GM10248 (cell line): ENCODE measurements at places on chromosomes 16 and 17.

- DNase-seq: no peak
These were observed 9.8 kb upstream of the SOST start for GRCh38 chr17:43768382-43768781.

DNA sequence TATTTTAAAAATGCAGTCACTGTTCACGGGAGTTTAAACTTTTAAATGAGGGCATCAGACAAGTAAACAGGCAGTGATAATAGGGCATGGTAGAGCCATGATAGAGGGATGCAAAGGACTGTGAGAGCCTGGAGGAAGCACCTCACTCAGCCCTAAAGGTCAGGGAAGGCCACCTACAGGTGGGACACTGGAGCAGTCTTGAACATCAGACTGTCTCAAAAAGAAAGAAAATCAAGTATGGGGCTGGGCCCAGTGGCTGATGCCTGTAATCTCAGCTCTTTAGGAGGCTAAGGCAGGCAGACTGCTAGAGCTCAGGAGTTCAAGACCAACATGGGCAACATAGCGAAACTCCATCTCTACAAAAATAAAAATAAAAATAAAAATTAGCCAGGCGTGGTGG, 31.0 kb upstream of the DHRS7B start:
- DNase-seq: no peak

- peak; percentile 44 for DNase-seq
These were observed 47.8 kb downstream of the NFAT5 start for GRCh38 chr16:69613378-69614154.

GRCh38 chr16:57637965-57638364, 9.5 kb downstream of the ADGRG1 start:
- DNase-seq: no peak

GRCh38 chr16:81099958-81100357, 3.8 kb upstream of the GCSH start:
- DNase-seq: no peak

- DNase-seq: no peak
These were observed 10.8 kb downstream of the CPNE2 start for GRCh38 chr16:57102888-57103851.

DNA sequence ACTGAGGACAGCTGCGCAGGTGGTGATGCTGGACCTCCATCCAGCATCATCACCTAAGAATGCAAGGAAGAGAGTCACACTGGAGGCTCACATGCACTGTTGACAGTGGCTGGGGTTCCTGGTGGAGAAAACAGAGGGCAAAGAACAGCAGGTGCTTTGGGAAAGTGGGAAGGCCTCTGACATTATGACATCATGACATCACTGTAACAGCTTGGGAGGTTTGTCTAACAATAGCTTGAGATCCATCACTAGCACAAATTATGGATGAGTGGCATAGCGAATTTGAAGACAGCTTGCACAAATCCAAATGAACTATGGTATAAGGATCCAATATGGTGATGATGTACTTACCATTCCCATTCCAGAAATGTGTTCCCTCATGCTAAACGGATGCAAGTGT, 226.5 kb upstream of the MPHOSPH6 start:
- no peak for DNase-seq

DNA sequence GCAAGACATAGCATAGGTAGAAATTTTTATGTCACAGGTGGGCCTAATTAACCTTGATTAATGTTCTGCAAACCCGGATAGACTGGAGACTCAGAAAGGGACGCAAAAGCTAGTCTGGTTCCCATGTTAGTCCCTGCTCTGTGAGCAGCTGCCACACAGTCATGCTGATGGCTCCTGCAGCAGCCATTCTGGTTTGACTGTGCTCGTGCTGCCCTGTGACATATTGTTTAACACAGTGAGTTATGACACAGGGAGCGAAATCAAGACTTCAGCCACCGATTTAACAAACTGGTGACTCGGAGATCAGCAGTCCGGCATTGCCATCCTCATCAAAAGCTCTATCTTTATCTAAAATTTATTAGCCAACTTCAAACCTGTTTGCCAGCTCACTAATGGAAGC, 169.8 kb downstream of the WWOX start:
- DNase-seq: no peak

DNA sequence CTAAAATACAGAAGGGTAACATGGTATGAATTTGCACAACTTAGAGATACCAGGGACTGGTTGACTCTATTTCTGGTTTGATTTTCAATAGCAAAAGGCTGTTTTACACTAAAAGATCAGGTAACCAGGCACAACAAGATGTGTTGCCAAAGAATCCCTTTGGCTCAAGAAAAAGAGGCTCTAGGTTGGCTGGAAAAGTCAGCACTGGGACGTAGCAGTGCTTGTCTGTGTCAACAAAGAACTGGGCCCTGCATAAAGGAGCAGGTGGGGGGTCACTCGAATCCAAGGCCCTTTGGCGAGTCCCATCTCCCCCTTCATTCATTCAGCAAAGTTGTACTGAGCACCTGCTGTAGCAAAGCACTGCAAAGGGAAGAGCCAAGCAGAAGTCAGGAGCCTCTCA, 18.4 kb downstream of the SDR42E1 start:
- DNase-seq: no peak

GRCh38 chr16:79642652-79643051, 42.1 kb upstream of the MAF start:
- DNase-seq: no peak

- no peak for DNase-seq
These were observed 9.4 kb downstream of the SNX20 start for GRCh38 chr16:50671644-50672260.

DNA sequence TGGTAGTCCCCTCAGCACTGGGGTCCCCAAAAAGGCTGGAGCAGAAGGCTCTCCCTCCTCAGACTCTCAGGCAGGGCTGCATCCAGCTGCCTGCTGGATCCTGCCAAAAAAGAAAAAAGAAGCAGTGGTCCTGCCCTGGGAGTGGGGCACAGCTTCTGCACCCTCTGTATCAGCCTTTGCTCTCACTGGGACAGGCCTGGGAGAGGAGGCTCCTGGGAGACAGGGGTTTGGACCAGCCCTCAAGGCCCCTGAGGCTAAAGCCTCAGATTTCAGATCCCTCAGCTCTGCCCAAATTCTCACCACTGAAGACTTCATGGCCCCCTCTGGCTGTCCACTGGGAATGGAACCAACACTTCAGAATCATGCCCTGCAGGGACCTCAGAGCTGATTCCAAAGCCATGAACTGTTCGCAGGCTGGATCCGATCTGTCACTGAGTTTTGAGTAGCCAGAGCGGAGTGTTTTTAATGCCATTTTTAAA, 96.9 kb downstream of the C16orf78 start:
- no peak for DNase-seq

DNA sequence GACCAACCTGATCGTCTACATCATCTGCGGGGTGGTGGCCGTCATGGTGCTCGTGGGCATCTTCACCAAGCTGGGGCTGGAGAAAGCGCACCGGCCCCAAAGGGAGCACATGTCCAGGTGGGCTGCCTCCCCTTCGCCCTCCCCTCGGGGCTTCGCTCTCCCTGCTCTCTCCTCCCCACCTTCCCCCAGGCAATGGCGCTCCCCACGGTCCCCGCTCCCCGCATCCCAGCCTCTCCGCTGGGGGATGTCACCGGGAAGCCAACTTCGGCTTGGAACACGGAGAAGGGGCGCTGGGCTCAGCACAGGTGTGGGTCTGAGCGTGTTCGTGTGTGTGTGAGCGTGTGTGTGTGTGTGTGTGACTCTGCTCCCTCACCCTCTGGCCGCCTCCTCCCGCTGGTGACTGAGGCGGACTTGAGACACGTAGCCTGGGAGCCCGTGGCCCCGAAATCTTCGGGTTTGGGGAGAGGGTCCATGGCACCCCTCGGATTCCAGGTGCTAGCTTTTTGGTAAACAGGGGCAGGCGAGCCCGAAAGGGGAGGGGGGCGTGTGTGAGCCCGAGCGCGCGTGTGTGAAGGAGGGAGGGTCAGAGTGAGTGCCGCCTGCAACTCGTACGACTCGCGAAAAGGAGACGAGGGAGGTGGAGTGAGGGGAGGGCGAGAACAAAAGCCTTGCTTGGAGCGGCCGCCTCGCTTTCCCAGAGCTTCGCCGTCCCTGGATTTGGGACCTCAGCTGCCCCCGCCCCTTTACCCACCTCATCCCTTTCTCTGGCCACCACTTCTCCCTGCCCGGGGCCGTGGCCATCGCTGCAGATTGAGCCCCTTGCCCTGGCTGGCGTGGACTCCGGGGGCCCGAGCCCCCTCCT, 1.3 kb downstream of the SHISA9 start:
- DNase-seq: no peak

DNA sequence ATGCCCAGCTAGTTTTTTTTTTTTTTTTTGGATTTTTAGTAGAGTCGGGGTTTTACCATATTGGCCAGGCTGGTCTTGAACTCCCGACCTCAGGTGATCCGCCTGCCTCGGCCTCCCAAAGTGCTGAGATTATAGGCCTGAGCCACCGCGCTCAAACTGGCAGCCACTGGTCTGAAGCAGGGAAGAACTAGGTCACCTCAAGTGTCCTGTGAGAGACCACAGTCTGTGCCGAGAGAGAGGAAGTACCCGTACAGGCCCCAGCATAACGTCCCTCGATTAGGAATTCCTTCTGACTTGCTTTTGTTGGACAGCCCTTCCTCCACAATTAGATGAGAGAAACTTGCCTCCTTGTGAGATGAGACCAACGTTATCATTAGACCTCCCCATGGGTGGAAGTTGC, 13.7 kb upstream of the CD300E start:
- no peak for DNase-seq

DNA sequence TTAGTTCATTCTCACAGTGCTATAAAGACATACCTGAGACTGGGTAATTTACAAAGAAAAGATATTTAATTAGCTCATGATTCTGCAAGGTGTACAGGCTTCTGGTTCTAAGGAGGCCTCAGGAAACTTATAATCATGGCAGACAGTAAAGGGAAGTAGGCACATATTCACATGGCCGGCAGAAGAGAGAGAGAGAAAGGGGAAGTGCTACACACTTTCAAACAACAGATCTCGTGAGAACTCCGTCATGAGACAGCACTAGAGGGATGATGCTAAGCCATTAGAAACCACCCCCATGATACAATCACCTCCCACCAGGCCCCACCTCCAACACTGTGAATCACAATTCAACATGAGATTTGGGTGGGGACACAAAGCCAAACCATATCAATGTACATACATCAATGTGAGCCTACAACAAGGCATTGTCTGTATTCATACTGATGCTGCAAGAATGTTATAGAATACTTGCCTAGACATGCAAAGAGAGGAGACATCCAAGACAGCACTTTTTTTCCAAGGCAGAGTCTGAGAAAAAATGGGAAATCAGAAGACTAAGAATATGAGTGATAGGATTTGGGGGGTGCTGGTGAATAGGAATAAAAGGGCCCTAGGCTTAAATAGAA, 114.8 kb upstream of the XYLT1 start:
- no peak for DNase-seq

GRCh38 chr16:85391175-85391707, 221.9 kb upstream of the GSE1 start:
- DNase-seq: no peak

DNA sequence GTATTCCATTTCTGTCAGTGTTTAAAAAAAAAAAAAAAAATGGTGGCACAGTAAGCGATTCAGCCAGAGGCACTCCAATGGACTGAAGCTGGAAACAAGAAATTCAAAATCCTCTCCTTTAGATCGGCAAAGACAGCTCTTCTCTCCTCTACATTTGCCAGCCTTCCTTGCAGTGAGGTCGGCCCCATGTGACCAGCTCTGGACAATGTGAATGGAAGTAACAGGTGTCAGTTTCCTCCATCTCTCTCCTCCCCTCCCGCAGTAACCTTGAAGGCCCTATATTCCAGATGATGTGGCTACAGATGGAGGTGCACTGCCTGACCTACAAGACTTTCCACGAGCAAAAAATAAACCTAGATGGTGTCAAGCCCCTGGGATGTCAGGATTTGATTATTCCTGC, 15.0 kb downstream of the CUEDC1 start:
- no peak for DNase-seq

DNA sequence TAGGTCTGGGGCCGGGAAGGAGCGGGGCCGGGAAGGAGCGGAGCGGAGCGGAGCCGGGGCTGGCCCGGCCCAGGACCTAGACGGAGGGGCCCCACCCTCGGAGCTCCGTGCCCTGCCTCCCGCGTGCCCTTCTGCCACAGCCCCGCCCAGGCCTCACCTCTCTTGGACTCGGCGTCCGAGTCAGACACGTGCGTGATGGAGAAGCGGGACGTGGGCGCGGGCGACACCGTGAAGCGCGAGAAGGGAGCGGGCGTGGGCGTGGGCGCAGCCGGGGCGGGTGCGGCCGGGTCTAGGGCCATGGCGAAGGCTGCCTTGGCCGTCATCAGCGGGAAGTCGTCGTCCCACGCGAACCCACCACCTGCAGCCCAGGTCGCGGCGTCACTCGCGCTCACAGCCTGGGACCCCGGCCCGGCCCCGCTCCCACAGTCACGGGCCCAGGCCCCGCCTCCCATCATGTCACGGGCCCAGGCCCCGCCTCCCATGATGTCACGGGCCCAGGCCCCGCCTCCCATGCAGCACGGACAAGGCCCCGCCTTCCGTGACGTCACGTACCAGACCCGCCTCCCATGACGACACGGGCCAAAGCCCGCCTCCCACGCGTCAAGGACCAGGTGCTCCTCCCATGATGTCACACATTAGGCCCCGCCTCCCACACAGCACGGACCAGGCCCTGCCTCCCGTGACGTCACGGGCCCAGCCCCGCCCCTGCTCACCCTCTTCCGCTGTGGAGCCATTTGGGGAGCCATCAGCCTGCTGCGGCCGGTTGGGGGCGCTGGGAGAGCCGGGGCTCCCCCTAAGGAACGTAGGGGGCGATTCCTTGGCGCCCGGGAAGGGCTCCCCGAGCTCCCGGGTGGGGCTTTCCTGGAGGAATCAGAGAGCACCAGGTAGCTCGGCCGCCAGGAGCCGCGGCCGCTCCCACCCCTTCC, 45.8 kb upstream of the PVALEF start:
- DNase-seq: peak; percentile 83

DNA sequence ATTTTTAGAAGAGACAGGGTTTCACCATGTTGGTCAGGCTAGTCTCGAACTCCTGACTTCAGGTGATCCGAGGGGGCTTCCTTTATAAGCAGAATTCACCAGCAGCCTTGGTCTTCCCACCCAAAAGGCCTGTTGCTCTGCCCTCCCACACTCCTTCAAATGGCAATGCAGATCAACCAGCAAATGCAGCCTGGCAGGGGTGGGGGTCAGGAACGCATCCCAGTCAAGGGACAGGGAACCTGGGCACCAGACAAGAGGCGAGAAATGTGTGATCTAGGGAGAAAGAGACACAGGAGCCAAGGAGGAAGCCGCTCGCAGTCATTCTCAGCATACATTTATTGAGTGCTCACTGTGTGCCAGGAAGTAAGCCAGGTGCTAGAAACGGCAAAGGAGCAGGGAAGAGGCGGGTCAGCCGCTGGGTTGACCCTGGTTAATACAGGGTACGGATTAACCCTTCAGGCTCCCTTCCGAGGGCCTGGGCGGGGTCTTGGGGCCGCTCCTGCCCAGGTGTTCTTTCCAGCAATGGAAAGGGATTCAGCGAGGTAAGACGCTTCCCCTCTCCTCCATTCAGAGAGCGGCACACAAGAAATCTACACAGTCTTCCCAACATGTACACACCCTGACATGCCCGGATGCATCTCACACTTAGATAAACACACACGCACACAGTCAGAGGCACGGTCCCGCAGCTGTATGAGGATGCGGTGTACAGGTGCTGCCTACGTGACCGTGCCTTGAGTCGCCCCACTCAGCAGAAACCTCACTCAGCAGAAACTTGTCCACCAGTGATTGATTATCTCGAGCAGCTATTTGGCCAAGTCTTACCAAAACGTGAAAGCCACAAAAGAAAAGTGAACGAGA, 6.6 kb upstream of the PITPNA start:
- DNase-seq: no peak

- DNase-seq: no peak
These were observed 15.9 kb upstream of the ARHGAP17 start for GRCh38 chr16:25031132-25031440.
